ENCODE measurements at places on chromosomes 1 and 21.

- DNase-seq: peak; percentile 43
Observed at GRCh38 chr1:9293533-9294404, 1.1 kb downstream of the SPSB1 start.

DNA sequence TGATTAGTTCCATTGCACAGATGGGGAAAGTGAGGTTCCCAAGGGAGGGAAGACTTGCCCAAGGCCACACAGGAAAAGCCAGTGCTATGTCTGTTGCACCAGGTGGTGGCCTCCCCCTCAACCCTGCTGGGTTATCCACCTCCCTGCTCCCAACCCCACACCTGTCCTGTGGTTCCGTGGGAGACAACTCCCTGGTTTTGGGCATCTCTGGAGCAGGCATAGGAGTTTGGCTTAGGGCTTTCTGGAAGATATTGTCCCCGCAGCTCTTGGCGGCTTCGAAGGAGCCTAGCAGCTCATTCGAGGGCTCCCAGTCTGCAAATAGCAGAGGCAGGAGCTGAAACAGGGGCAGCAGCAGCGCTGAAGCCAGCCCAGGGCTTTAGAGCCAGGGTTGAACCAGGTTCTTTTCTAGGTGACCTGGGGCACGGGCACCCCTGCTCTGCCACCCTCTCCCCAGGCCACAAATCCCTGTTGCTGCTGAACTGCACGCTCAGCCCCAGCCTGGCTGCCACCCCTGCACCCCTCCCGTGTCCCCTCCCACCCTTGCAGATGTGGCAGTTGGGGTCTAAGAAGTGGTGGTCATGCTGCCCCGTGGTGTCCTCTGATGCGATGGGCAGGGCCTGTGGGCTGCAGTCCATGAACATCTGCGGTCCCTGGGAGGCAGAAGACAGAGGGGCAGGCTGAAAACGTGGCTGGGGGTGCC lies 22.1 kb downstream of the SPOCD1 start:
- DNase-seq: no peak

GRCh38 chr21:39014747-39015146 lies 168.5 kb downstream of the PSMG1 start:
- DNase-seq: peak; percentile 97

DNA sequence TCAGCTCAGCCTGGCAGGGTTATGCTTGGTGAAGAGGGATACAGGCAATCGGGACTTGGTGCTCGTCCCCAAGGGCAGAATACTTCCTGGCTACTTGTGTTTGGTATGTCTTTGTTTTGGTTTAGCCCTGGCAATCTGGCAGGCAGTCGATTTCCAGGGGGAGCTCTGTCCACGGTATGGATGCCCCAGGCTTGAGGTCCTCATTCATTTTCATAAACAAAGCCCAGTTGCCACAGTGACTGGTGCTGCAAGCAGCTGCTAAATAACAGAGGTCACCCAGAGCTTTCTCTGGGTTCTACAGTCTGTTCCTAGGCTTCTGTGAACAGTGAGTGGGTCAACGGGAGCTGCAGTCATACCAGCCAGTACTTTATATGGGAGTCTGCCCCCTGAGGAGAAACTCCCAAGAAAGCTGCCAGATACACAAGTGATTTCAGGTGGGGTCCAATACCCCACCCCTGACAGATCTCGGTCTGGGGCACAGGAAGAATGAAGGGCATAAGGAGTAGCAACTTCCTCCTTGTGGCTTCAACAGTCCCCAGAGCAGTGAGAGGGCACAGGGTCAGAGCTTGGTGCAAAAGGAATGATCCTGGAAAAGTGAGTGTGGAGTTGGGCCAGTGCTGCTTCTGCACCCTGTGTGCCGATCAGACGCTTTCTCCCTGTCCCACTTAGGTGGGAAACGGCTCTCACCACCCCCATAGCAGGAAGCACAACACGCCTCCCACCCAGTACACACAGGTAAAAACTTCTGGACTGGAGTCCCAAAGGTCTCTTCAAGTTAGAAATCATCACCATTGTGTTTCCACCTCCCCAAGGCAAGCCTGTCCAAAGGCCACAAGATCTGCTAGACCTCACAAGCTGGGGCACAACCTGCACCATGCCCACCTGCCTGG lies 55.5 kb downstream of the TGFBR3 start:
- DNase-seq: peak; percentile 94

GRCh38 chr1:116764466-116764898 lies 10.3 kb downstream of the CD2 start:
- DNase-seq: no peak

DNA sequence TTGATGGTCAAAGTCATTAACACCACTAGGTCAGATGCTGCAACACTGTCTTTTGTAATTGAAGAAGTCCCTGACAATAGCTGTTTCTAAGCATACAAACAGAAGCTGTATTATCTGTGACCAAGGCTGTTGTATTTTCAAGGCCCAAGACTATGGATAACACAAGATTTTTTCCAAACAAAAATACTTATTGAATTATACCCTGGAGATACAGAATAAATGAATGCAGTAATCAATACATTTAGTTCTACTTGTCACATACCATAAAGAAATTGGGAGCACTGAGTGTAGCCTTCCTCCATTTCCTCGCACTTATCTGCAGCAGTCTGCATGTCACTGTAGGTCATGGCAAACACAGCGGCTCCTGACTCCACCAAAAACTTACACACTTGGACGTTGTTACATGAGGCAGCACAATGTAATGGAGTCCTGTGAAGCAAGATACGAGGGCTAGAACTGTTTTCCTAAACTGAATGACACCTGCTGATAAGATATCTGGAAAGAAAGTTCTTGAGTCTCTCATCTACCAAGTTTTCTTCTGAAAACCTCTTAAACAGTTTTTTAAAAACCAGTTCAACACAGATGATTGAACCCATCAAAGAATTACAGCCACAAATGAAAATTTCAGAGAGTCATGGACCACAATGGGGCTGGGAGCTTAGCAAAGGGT lies 56.9 kb downstream of the TP53BP2 start:
- no peak for DNase-seq

Data from EH (cell line).